Metanephros (tissue), 2 donors: ENCODE measurements at places on chromosomes 1 and 21. TPM values are rescaled to one million over a fixed set of nuclear protein-coding genes. Genes with fewer than 3 reads are reported as not detected.

The RNU1-3 gene
- 7,909 TPM for total RNA-seq

The PCBP3 gene
- total RNA-seq: 1.5 TPM

The SPATA45 gene
- 0.47 TPM for total RNA-seq

The MAB21L3 gene
- total RNA-seq: 3.8 TPM

The SLC44A5 gene
- 8.4 TPM for total RNA-seq

The MMP23B gene
- 48.1 TPM for total RNA-seq

The CLIC4 gene
- total RNA-seq: 138 TPM

The RBBP5 gene
- 16.0 TPM for total RNA-seq

The OR14K1 gene
- total RNA-seq: not detected

The LINGO4 gene
- 0.47 TPM for total RNA-seq

The OSCP1 gene
- 23.4 TPM for total RNA-seq

The MYOC gene
- total RNA-seq: 0.82 TPM

The POU2F1 gene
- total RNA-seq: 21.8 TPM

The ZNHIT6 gene
- 11.2 TPM for total RNA-seq

The VSIG8 gene
- 0.23 TPM for total RNA-seq

The ELF3 gene
- 106 TPM for total RNA-seq

The SPAG17 gene
- 6.3 TPM for total RNA-seq

The PCAT6 gene
- total RNA-seq: not detected

The SPRR2A gene
- not detected for total RNA-seq

The KLHDC9 gene
- 10.7 TPM for total RNA-seq

The CFAP74 gene
- total RNA-seq: 0.23 TPM

The A3GALT2 gene
- 0.53 TPM for total RNA-seq

The ATPAF1 gene
- 45.0 TPM for total RNA-seq

The C1QA gene
- total RNA-seq: 51.6 TPM

The DBT gene
- total RNA-seq: 18.3 TPM

The FCER1G gene
- total RNA-seq: 21.9 TPM

The CYP4A22 gene
- total RNA-seq: 0.47 TPM

The AZIN2 gene
- total RNA-seq: 15.0 TPM

The LPAR3 gene
- total RNA-seq: 2.0 TPM

The GPR52 gene
- 3.4 TPM for total RNA-seq

The PCP4L1 gene
- total RNA-seq: 1.3 TPM

The SPATA6 gene
- 31.8 TPM for total RNA-seq

The RIPPLY3 gene
- 0.99 TPM for total RNA-seq

The DDI2 gene
- 55.6 TPM for total RNA-seq

The LCE6A gene
- not detected for total RNA-seq

The MR1 gene
- total RNA-seq: 10.2 TPM

The TMEM82 gene
- total RNA-seq: 2.5 TPM

The CASQ1 gene
- total RNA-seq: 103 TPM

The KCNQ4 gene
- total RNA-seq: 8.6 TPM

The SAMD13 gene
- 3.0 TPM for total RNA-seq

The GNAT2 gene
- total RNA-seq: not detected

The ROR1 gene
- total RNA-seq: 33.9 TPM

The KRTAP25-1 gene
- not detected for total RNA-seq

The HMGCS2 gene
- total RNA-seq: 36.5 TPM

The HEYL gene
- total RNA-seq: 12.1 TPM

The LENEP gene
- total RNA-seq: not detected

The FALEC gene
- not detected for total RNA-seq

The RSBN1 gene
- total RNA-seq: 26.9 TPM

The RGS1 gene
- total RNA-seq: 12.6 TPM

The TNFRSF18 gene
- total RNA-seq: 1.2 TPM

The TEKT2 gene
- 5.0 TPM for total RNA-seq
